ENCODE measurements at places on chromosomes 16 and 17.
A peak's percentile ranks its signal among the peaks of the same experiment; 100 is the strongest.

DNA sequence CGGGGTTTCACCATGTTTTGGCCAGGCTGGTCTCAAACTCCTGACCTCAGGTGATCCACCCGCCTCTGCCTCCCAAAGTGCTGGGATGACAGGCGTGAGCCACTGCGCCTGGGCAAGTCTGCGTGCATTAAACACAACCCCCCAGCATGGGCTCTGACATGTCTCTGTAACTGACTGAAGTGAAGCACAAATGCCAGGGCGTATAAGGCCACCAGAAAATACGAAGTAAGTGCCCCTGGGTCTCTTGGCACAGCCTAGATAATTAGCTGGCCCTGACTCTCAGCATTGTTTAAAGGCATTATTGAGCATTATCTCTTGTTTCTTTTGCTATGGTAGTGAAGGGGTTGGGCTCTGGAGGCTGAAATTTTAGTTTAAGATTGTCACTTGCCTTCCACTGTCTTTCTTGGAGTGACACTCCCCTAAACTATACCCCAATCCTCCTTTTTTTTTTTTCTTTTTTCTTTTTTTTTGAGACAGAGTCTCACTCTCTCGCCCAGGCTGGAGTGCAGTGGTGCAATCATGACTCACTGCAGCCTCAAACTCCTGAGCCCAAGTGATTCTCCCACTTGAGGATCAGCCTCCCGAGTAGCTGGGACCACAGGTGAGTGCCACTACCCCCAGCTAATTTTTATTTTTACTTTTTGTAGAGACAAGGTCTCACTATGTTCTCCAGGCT is 8.2 kb upstream of the SEC14L1 start:
- no peak for DNase-seq

- no peak for DNase-seq
Measured at GRCh38 chr16:54175552-54176375, 110.8 kb downstream of the IRX3 start.

- DNase-seq, result no peak
Measured at GRCh38 chr16:80837533-80838147, 33.2 kb upstream of the CDYL2 start.

- no peak for DNase-seq
Measured at GRCh38 chr17:12388226-12388625, 277.5 kb upstream of the MYOCD start.

DNA sequence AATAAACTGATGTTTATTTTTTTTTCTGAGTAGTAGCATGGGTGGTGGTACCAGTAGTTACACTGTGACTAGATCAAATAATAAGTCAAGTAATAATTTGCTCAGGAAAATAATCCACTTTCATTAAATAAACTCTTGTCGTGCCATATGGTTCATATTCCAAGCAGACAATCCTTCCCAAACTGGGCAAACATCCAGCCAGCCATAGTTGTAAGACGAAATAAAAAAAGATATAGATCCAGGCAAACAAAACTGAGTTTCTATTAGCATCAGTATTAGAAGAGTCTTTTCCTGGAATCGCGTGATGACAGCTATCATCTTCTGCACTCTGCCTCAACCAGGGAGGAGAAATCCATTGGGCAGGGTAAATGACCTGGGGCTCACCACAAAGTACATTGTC is 508.4 kb upstream of the GOT2 start:
- no peak for DNase-seq

DNA sequence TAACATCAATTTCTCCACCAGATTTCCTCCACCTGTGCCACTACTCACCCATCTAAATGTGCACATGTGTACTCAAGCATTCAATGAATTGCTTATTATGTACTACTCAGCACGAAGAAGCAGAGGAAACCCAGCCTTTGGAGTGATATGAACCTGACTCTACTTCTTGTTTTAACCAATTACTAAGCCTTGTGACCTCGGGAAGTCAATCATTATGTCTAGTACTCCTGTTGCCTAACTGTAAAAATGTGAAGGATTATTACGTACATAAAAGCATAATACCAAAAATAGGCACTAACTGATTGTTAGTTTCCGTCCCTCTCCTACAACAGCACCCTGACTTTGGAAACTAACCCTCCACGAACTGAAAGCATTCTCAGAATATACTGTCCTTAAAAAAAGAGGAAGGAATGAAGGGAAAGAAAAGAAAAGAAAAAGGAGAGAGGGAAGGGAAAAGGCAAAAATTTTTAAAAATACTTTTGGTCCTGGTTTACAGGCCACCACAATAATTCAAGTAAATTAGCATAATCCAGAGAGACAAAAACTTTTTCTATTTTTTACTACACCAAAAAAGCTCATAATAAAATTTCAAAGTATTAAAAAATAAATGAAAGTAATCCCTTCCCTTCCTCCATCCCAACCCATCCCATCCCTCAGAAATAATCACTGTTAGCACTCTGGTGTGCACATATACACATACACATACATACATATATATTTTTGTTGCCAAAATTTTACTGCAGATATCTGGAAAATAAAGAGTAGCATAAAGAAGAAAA is 53.6 kb downstream of the KANSL1 start:
- peak; percentile 47 for DNase-seq

GRCh38 chr16:88638323-88639230 is at the start of gene IL17C:
Gene IL17C (plus strand): TSS chr16:88638572. CDS start chr16:88638642, 70 bp downstream.
- DNase-seq, result no peak

- peak; percentile 18 for DNase-seq
Measured at GRCh38 chr17:2304931-2305330, 1.2 kb downstream of the SRR start.

GRCh38 chr16:48197294-48197693 is 41.5 kb upstream of the ABCC12 start:
- no peak for DNase-seq

DNA sequence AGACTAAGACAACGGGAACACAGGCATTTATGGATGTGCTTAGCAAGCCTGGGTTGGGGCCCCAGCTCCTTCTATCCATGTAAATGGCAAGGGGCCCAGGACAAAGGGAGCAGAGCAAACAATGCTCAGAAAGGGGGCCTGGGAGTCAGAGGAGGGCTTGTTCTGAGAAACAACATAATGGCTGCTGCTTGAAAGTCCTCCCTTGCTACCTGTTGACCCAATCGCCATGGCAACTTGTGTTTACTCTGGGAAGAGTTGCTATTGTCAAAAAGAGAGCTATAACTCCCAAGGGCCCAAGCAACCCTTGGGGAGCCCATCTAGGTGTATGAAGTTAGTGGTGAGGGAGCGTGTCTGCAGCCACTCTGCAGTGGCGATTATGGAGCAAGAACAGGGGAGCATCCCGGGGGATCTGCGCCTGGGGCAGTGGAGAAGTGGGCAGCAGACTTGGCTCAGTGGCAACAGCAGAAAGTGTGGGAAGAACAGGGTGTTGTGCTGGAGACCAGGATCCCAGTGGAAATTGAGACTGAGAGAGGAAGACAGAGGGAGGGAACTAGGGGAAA is 118.7 kb upstream of the NLRP1 start:
- no peak for DNase-seq

DNA sequence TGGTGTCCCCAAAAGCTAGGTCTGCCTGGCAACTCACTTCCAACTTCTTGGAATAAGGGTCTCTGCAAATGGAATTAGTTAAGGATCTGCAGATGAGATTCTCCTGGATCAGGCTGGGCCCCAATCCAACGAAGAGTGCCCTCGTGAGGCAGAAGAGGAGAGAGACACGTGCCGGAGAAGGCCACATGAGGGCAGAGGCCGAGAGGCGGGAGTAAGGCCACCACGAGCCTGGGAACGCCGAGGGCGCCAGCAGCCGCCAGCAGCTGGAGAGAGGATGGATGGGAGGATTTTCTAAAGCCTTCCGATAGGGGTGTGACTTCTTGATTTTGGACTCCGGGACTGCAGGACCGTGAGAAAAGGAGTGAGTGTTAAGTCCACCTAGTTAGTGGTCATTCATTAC is 76.3 kb downstream of the JPH3 start:
- DNase-seq, result no peak

GRCh38 chr16:87040169-87041117 is 276.7 kb downstream of the C16orf95 start:
- DNase-seq, result no peak

GRCh38 chr17:60586288-60586974 is 13.6 kb upstream of the PPM1D start:
- DNase-seq, result peak; percentile 32

- DNase-seq, result no peak
Measured at GRCh38 chr16:1990351-1991134, 773 bp downstream of the SYNGR3 start.

DNA sequence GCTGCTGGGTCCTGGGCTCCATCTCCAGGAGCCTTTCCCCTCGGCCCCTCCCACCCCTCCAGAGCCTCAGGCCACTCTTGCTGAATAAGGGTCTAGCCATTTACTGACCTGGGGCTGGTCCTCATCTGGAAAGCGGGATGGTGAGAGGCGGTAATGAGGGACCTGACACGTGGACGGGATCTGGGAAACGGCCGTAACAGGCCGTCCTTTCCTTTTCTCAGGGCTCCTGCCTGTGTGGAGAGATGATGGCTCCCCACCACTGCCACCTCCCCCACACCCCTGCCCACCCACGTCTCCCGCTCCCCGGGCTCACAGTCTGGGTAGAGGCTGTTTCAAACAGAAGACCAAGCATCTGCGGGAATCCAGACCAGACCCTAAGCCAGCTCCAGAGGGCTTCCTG is 20.6 kb upstream of the KCNJ12 start:
- DNase-seq, result no peak

DNA sequence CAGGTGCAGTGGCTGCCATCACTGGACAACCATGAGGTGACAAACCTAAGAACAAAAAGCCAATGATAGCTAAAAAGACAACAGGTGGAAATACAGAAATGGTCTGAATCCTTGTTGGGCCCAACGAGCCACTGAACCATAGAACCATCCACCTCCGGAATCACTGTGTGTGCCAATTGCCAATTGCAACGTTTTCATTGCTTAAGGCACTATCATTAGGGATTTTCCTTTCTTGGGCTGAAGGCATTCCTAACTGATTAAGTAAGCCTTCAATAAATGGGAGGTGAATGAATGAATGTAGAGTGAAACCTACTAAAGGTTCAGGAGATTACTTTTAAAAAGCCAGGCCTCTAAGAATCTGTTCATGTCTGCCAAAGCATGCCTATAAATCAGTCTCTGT is 3.6 kb downstream of the USP31 start:
- no peak for DNase-seq

All from KBM-7 (cell line).